Stimulated activated CD8-positive, alpha-beta memory T cell treated with anti-CD3 and anti-CD28 coated beads, Interleukin-2, amount 100 ng/mL, for 1 hour (primary cell): ENCODE measurements at places on chromosomes 4 and X.

DNA sequence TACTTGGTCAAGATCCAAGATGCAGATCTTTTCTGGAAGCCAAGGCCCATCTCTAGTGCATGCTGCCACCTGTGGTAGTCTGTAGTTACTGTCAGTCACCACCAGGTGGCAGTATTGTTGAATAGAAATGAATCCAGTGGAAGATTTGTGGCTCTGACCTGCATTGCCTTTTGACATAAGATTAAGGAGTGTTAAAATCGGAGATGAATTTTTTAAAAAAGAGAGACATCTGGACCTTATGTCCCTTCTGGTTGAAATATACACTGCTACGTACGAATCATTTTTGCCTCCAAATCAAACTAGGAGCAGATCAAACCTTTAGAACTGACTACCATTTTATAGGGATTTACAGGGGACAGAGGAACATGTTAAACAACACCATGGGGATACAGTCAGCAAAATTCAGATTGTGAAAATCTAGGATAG is 46.9 kb upstream of the RHOH start:
- DNase-seq = peak; percentile 48

- no peak for DNase-seq
Measured at GRCh38 chr4:40212674-40213527, 16.1 kb downstream of the RHOH start.

GRCh38 chr4:54658252-54659093 is 716 bp downstream of the KIT start:
- DNase-seq = no peak

DNA sequence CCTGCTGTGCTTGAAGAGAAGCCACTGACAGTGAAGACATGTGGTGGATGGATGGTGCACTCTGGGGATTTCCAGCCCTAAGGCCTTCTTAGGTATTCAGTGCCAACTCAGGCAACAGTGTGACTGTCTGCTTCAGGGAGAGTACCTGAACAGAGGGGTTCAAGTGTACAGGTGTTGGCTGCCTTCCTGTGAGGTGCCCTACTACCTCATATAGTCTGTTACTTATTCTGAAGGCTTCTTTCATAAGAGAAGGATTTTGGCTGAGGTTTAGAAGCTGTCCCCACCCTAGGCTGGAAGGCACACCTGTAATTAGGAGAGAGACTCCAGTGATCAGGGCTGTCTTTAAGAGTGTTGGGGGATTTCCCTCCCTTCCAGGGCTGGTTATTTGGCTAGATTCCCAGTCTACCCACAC is 1.8 kb downstream of the FTHL17 start:
- no peak for DNase-seq

DNA sequence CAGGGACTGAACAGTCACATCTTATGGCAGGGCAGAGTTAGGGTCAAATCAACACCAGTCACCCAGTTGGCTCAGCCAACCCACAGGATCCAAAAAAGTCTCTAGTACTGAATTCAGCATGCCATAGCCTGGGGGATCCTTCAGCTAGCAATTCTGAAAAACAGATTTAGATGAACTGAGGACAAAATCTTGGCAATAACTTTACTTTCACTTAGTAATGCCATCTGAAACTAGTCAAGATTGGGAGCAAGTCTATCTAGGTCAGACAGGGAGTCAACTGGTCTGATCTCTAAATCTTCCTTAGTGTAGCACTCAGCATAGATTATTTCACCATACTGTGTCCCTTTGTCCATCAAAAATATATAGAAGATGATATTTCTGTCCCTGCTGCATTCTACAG is 76.0 kb downstream of the HHIP start:
- no peak for DNase-seq

- no peak for DNase-seq
Measured at GRCh38 chr4:168852933-168853713, 156.9 kb downstream of the CBR4 start.

- no peak for DNase-seq
Measured at GRCh38 chrX:2427147-2427546, 73.6 kb downstream of the DHRSX start.

- no peak for DNase-seq
Measured at GRCh38 chrX:154325541-154325940, 29.9 kb downstream of the TKTL1 start.

DNA sequence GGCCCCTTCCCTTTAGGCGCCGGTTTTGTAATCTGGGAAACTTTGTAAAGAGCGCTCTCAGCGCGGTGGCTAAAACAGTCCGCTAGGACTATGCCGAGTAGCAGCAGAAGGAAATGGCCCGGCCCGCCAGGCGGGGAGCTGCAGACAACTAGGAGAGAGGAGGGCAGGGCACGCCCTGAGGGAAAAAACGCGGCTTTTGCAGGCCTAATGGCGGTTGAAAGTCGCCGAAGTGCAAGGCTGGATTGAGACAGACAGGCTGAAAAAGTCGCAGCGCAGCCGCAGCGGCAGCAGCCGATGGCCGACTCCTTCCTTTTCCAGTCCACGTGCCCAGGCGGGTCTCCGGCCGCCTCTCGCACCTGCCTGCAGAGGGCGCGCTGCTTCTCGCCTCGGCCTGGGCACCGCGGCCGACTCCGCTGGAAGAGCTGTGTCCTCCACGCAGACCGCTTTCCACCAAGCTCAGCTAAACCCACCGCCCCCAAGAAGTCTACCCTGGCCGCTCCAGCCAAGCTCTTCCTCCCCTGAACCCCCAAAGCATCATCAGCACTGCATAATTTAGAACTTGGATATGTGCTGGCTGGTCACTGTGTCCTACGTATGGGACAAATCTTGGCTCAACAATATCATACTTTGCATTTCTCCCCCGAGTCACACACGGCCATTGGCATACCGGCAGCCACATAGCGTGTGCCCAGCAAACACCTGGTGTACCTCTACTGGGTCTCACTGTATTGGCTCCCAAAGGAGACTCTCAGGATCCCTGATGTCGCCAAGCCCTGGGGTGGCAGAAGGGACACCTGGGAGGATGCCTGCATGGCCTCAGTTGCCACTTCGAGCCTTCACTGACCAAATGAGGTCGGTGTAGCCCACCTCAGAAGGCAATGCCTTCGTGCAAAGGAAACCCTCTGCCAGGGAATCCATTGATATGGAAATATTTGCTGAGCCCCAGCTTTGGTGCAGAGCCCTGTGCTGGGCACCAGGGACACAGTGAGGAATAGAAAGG is 14.5 kb downstream of the SLC25A5 start:
- peak; percentile 15 for DNase-seq

GRCh38 chr4:183986971-183987946 is 82.2 kb downstream of the STOX2 start:
- no peak for DNase-seq

DNA sequence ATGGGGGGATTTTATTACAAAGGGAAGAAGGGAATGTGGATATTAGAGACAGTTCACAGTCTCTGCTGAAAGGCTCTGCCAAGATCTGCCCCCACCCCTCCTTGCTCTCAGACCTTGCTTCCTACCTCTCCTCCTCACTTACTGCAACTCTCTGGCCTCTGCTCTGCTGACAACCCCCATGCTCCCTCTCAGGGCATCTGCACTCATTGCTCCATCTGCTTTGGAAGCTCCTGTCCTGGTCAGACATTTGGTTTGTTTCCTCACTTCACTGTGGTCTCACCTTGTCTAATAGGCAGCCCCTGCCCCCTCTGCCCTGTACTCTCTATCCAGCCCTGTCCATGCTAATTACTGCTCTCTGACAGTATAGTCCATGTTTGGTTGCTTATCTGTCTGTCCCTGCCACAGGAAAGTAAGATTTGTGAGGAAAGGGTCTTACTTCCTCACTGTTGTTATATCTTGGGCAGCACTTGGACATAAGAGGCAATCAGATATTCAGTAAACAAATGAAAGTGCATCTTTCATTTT is 189.3 kb downstream of the PTTG2 start:
- no peak for DNase-seq

- no peak for DNase-seq
Measured at GRCh38 chrX:9182041-9182440, 148.1 kb upstream of the FAM9B start.

DNA sequence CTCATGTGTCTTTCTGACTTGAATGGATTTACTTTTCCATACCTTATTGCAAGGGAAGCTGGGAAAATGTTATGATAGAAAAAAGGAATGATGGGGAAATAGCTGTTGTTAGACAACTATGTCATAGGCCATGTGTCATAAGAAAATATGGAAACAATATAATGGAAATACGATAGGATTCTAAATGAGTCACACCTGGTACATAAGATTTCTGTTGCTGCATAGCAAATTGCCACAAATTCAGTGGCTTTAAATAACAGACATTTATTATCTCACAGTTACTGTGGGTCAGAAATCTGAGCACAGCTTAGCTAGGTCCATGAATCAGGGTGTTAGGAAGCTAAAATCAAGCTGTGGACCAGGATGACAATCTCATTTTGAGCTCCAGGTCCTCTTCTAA is 44.6 kb upstream of the ANKRD50 start:
- no peak for DNase-seq

DNA sequence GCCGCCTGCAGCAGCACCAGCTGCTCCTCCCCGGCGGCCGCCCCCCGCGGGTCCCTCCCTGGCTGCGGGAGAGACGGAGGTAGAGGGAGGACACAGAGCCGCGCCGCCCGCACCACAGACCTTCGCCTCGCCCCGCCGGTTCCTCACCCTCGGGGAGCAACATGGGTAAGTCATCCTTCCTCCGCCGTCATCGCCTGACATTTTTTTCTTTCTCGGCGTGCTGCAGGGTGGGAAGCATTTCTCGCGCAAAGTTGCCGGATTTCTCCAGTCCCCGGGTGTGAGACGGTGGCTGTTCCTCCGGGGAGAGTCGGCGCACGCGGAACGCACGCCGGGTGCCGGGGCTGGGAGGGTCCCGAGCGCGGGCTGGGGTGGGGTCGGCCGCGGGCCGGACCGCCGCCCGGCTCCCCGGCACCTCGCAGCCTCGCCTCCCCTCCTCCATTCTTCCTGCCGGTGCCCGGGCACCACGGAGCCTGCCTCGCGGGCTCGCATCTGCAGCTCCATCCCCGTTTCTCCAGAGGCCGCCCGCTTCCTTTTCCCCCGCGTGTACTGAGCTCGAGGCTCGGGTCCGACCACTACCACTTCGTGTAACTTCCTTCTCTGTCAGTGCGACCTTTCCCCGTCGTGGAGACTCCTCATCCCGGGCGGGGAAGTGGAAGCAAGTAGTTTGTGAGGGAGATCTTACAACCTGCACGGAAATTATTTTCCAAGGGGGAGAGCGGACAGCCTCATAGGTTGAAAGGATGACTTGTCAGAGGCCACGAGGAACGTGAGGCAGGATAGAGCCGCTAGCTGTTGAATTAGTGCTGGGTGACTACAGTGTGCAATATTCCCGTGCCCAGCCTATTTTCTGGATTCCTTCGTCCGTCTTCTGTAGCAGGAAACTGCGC is 464 bp downstream of the RAP1GDS1 start:
- peak; percentile 1 for DNase-seq

DNA sequence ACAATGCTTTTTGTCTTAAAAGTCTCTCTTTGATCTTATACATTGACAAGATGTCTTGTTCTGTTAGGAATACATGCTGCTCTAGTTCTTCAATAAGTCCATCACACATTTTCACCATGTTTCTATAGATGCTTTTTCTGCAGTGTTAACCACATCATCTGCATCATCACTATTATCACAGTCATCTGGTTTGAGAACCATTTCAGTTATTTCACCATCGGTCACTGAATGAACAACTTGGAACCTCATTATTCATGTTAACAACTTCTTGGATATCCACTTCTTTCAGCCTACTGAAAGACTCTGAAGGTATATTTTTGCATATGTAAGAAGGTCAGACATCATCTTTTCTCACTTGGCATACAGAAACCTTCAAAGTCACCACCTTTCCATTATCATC is 975.2 kb downstream of the STIM2 start:
- no peak for DNase-seq

DNA sequence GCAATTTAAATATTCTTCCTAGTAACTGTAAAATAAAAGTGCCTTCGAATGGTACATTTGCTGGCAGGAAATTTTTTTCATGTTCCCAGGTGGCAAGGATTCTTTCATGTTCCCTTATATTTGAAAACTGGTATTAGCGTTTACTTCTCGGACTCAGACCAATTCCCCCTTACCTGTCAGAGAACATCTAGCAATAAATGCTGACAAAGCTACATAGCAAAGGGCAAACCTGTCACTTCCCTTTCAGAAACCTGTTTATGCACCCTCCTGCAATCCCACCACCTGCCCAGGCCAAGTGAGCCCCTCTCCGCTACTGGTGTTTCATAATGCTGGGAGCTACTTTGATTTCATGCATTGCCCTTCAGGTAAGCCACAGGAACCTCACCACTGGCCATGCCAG is 98.2 kb downstream of the HPRT1 start:
- no peak for DNase-seq

- no peak for DNase-seq
Measured at GRCh38 chr4:145189981-145190380, 9.6 kb upstream of the OTUD4 start.

DNA sequence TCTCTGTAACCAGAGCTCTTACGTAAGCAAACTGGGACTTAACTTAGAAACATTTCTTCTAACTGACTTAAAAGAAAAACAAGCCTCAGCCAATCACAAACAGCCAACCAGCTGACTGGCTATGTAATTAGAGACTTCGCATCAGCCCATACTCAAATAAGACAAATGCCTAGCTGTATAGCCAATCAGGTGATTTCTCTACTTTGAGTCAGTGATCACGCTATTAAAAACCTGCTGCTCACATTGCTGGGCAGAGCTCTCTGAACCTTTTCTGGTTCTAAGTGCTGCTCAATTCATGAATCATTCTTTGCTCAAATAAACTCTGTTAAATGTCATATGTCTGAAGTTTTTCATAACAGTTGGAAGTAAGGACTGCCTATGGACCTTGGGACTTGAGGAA is 9.9 kb upstream of the SMIM10L2A start:
- no peak for DNase-seq

DNA sequence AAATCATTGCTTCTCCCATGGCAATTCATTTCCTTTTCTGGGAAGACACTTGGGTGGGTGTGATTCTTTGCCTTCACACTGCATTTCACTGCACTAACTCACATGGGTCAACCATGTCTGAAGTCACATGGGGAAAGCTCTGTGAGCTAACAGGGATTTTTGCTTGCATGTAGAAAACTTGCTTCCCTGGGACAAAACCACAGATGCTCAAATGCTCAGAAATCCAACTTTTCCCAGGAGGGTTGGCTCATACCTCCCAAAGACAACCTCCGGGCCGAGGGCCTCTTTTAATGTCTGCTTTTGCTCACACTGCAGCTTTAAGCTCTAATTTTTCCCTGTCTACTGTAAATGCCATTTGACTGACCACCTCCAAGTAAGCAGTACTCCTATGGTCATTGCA is 1695.2 kb downstream of the STIM2 start:
- no peak for DNase-seq

DNA sequence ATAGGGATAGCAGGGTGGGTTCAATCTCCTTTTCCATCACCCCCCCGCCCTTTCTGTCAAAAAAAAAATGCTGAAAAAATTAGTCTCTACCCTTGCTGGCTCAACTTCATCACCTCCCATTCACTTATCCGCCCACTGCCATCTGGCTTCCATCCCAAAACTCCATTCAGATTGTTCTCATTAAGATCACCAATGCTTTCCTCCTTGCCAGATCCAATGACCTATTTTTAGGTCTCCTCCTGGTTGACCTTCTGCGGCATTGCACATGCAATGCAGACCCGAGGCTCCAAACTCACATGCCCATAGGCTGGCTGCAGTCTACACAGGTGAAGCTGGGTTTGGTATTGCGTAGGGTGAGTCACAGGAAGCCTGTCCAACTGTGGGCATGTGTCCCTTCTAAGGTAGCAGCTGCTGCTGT is 21.1 kb upstream of the STIM2 start:
- DNase-seq = no peak
